ENCODE measurements at places on chromosomes 11 and 22.

- DNase-seq = no peak
Measured at GRCh38 chr11:74845978-74846517, 97.4 kb downstream of the RNF169 start.

- no peak for DNase-seq
Measured at GRCh38 chr11:102914238-102915043, 39.7 kb upstream of the MMP12 start.

GRCh38 chr11:64387916-64388315 is 29.0 kb downstream of the RPS6KA4 start:
- no peak for DNase-seq

DNA sequence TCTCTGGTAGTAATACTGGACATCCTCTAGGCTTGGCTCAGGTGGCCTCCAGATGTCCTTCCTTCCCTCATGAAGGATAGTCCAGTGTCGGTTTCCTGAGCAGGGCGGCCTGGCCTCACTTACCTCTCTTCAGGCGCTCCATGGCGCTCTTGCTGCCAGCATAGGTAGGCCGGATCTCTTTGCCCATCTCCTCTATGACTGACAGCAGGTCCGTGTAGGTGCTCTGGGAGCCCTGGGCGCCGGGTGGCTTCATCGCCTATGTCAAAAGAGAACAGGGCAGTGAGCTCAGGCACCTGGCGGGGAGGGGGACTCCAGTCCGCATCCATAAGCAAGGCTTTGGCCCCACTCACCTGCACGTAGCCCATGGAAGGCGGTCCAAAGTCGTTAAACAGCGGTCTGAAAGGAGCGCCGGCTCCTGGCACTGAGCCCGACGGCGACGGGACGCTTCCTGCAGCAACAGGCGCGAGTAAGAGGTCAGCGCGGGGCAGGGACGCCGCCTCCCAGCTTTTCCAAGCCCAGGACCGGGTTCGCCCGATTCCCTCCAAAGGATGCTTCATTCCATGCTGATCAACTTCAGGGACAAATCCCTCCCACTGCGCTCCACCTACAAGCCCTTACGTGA is 609 bp downstream of the CDK2AP2 start:
- DNase-seq = no peak

- DNase-seq = no peak
Measured at GRCh38 chr22:36379593-36380361, 8.0 kb downstream of the MYH9 start.

GRCh38 chr11:78651923-78652842 is 77.5 kb upstream of the NARS2 start:
- DNase-seq = no peak

- no peak for DNase-seq
Measured at GRCh38 chr11:454043-454442, 4.0 kb downstream of the PTDSS2 start.

- DNase-seq = no peak
Measured at GRCh38 chr11:27255447-27255828, 107.6 kb downstream of the CCDC34 start.

DNA sequence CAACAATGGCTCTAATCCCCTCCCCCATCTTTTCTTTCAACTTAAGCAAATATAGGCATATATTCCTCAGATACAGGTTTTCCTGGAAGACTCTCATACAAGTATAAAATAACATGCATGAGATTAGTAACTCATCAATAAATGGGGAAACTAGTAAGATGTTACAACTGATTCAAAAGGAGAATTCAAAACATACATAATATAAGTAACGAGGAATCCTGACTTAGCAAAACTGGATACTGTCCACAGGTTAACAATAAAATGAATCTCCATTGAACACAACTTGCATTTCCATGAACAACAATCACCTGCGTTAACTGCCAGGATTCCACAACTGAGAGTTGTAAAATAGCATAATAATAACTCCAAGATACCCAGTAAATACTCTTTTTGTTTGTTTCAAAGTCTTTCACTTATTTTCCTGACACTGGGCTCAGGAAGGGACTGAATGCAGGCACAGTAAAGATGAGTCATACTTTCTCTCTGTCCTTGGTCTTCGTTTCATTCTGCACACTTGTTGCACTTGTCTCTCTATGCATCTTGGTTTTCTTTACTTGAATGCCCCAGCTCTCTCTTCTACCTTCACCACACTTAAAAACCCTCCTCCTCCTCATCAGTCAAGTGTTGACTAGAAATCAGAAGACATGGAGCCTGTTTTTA is 8.1 kb downstream of the APIP start:
- DNase-seq = no peak

DNA sequence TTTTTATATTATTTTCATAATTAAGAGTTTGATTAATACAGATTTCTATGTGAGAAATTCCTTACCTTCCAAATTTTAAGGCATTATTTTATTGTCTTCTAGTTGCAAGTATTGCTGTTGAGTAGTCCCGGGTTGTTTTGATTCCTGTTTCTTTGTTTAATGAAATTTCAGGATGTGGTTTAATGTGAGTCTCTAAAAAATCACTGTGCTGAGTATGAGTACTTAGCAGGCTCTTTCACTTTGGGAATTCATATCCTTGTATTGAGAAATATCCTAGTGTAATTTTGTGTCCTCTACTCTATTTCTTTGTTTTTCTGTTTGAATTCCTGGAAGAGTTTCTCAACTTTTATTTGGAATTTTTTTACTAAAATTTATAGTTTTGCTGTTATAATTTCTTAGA is 113.2 kb downstream of the TMEM135 start:
- no peak for DNase-seq

DNA sequence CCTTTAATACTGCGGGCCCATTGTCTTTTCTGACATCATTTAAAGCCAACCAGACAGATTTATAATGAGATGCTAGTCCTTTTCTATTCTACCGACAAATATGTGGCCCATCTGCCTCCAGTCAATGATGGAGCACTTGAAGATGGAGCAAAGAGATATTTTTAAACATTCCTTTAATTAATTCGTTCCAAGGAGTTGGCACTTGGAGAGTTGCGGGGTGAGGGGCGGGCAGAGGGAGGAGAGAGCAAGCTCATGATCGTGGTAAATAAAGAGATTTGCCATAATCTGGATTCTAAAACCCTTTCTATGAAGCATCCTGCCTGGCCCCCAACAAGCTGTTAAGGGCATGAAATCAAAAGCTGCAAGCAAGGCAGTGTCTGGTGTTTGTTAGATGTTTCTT is 5.0 kb downstream of the SLC1A2 start:
- DNase-seq = no peak

- no peak for DNase-seq
Measured at GRCh38 chr11:6030708-6031405, at the start of gene OR56A1. Gene OR56A1 (minus strand): TSS chr11:6030758. CDS start chr11:6027692, 3,066 bp downstream.

- no peak for DNase-seq
Measured at GRCh38 chr11:46472662-46472994, 81.1 kb upstream of the CHRM4 start.

- DNase-seq = peak; percentile 64
Measured at GRCh38 chr11:126194121-126194543, 17.3 kb downstream of the RPUSD4 start.

DNA sequence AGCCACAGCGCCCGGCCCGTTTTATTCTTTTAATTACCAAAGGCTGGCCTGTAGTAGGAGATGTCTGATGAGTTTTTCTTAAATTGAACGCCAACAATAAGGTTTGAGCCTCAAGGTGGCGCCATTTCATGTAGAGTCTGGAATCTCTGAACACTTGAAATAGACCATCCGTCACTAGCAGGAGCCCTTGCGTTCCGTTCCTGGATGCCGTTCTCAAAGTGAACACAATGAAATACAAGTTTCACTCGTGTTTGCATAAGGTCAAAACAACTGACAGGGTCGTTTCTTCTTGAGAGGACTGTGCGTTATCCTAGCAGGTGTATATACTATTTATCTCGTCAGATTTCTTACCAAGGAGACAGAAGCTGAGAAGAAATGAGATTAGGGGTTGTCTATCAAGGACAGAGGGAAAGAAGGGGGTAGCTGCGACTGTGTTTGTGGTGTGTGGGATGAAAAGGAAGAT is 18.7 kb upstream of the SCGB1D1 start:
- DNase-seq = peak; percentile 81

GRCh38 chr11:123509737-123510578 is 79.9 kb downstream of the GRAMD1B start:
- DNase-seq = no peak

- no peak for DNase-seq
Measured at GRCh38 chr22:17260298-17260697, 41.1 kb upstream of the ADA2 start.

GRCh38 chr11:130814440-130815096 is 101.7 kb downstream of the SNX19 start:
- no peak for DNase-seq

GRCh38 chr11:109374441-109374840 is 47.5 kb upstream of the C11orf87 start:
- DNase-seq = no peak

- DNase-seq = no peak
Measured at GRCh38 chr11:34585304-34585734, 35.6 kb upstream of the EHF start.

- no peak for DNase-seq
Measured at GRCh38 chr11:122096272-122097112, 19.5 kb downstream of the BLID start.

DNA sequence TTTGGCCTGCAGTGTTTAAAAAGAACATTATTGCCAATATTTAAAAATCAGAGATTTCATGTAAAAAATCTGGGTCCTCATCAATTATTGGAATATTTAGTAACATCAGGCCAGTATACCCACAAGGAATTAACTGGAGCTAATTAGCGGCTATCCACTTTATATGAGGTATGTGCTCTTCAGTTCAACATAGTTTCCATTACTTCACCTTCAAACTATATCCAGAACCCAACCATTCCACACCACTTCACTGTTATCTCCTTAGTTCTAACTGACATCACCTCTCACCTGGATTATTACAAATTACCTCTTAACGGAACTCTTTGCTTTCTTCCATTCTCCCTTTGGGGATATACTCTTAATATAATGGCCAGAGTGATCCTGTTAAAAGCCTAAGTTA is 64.7 kb downstream of the DENND5A start:
- DNase-seq = no peak

DNA sequence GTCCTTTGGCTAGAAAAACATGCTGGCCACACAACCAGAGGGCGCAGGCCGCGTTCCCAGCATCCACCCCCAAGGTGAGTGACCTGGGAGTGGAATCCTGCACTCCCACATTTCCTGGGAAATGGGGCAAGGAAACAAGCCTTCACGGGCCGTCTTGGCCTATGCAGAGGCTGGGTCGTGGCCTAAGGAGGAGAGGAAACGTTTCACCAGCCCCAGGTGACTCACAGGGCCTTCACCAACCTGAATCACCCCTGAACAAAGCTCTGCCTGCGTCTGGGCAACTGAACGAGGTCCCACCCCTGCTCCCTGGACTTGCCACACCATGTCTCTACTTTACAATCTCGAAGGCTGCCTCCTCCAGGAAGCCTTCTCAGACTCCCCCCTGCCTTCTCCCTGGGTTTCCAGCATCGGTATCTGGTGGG is 13.2 kb downstream of the MYH9 start:
- DNase-seq = no peak

- no peak for DNase-seq
Measured at GRCh38 chr11:69599502-69599901, 41.5 kb upstream of the CCND1 start.

- DNase-seq = no peak
Measured at GRCh38 chr22:45742866-45743450, 71.3 kb downstream of the ATXN10 start.

GRCh38 chr11:17793642-17794170 is 59.1 kb downstream of the KCNC1 start:
- no peak for DNase-seq

DNA sequence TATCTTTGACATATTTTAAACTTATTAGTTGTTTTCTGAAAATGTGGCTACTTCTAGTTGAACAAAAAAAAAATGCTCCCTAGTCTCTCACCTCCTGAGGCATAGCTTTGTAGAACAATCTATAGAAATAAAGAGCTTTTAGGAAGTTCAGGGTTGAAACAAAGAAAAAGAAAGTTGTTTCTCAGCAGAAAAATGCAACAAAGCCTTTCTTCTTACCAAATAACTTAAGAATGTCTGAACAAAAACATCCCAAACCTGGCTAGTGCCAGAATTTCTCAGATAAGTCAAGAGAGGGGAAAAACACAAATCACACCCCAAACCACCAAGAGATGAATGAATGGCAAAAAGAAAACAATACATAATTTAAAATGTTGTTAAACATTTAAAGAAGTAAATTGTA is 114.1 kb downstream of the MAML2 start:
- DNase-seq = no peak

GRCh38 chr11:125257751-125258150 is 93.2 kb downstream of the PKNOX2 start:
- DNase-seq = no peak

DNA sequence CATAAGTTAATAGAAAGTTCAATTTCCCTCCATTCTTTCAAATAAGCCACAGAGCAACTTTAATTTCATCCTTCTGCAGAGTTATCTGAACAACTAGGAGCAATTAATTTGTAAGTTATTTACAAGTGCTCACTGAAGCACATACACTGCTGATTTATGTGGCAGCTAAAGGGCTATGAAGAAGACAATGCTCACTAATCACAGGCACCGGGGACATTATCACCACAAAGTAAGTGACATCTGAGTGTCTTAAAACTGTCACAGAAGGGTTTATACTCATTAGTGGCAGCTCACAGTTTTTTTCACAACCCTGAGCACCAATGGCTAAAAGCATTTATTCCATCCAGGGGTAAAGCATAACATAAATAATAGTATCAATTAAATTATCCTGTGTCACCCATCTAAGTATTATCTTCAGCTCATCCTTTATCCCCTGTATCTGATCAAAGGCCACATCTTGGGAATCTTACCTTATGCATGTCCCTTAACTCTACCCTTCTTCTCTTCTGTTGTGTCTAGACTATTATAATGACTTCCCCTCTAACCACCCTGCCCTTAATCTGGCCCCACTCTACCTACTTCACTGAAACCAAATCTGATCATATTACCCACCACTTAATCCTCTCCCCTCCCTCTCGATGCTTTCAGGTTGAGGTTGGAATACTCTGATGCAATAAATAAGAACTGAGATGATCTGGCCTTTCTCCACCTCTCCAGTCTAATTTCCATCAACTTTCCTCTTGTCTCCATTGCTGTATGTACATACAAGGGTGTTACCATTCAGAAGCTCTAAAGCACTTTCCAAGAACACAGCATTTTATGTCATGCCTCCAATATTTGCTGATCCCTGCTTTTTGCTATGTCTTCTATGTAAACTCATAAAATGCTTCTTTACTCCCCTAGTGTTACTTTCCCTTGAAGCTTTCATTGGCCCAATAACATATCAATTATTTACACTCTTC is 252.7 kb downstream of the CASP12 start:
- no peak for DNase-seq

GRCh38 chr11:44125598-44125997 is 30.1 kb downstream of the EXT2 start:
- no peak for DNase-seq

DNA sequence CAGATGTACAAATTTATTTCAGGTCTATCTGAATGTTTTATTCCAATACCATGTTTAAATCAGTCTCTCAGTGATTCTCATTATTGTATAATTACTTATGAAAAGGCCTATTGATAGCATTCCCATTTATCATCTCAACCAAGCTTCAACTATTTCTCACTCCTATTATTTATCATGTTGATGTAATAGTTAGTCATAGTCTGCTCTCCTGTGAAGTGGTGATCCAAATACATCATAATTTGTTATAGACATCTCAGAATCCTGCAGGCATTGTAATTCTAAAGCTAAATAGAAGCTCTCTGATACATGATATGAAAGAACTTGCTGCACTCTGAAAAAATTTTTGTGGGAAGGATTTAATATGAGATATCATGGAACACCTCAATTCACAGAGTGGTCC is 21.8 kb upstream of the OR8G1 start:
- no peak for DNase-seq
